ENCODE measurements at places on chromosomes 11 and 22. TPM values are rescaled to one million over a fixed set of nuclear protein-coding genes. Genes with fewer than 3 reads are reported as not detected.

GRCh38 chr11:59601788-59602187 is 13.8 kb downstream of the OSBP start:
- DNase-seq: no peak

DNA sequence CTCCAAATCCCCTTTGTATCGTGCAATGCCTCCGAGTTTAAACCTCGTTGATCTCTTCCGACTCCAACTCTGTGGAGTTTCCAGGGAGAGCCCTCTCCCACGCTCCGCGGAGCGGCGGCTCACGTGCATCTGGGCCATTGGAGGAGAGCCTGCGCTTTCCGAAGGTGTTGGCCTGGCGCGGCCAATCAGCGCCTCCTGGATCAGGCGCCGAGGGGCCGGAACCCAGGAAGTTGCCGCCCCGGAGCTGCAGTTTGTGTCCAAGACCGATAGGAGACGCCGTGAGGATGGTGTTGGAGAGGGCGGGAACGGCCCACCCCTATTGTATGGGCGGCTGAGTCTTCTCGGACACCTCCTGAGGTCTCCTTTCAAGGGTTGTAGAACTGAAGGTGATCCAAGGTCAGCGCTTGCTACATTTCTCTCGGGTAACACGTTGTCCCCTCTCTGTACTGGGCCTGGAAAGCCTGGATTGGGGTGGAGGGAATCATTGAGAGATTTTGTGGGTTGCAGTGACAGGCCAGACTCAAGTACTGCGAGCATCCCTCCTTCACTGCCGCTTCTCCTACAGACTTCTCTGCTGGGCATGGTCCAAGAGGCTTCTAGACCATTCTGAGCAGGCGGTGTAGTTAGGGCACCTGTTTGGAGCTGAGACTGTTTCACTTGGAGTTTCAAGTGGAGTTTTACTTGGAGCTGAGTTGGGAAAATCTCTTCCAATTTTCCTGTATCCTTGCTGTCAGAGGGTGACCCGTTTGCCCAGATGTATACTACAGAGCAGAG is 1.7 kb downstream of the ADAMTS15 start:
- no peak for DNase-seq

DNA sequence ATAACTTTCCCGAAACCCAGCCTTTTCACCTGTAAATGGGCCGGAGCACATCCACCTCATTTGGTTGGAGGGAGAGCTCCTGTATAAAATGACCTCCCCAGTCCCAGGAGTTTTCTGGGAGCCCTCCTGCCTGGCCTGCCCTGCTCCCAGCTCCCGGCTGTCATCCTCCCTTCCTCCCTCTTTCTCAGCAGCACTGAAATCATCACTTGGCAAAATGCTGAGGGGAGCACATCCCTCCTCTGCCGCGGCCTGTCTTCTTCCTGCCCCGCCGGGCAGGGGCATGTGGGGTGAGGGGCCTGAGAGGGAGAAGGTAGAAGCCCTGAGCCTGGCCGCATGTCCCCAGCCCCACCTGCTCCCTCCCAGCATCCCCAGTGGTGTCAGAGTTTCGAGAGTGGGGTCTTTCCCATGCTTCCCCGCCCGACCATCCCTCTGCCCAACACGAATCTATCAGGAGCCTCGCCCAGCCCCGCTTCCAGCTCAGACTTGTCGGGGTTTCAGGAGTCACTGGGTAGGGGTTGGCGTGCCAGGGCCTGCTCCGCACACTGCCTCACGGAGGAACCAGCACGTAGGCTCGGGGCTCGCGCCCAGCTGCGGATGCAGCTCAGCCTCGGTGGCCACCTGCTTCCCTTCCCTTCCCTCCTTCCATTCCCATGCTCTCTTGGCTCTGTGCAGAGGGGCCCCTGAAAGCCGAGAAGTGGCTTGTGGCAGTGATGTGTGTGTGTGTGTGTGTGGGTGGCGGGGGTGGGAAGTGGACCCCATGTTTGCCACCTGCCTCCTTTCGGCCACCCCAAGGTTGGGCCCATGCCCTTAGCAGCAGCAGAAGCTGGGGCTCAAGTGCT is 37.1 kb downstream of the NECTIN1 start:
- DNase-seq: no peak

- no peak for DNase-seq
Measured at GRCh38 chr11:103364687-103365086, 255.5 kb downstream of the DYNC2H1 start.

GRCh38 chr11:85680897-85681296 is 5.1 kb downstream of the CCDC89 start:
- DNase-seq: no peak

- no peak for DNase-seq
Measured at GRCh38 chr22:40294696-40295095, 51.6 kb upstream of the ADSL start.

- DNase-seq: no peak
Measured at GRCh38 chr11:123518496-123519054, 88.5 kb downstream of the GRAMD1B start.

GRCh38 chr22:49331223-49331815 is 496.4 kb downstream of the BRD1 start:
- no peak for DNase-seq

- DNase-seq: peak; percentile 8
Measured at GRCh38 chr11:77854838-77855237, 33.9 kb downstream of the AAMDC start.

GRCh38 chr22:43409800-43410199 is 2.0 kb upstream of the MPPED1 start:
- no peak for DNase-seq

Gene CD3D
- total RNA-seq: not detected

GRCh38 chr11:111680486-111681175 is 78.4 kb downstream of the SIK2 start:
- DNase-seq: no peak

DNA sequence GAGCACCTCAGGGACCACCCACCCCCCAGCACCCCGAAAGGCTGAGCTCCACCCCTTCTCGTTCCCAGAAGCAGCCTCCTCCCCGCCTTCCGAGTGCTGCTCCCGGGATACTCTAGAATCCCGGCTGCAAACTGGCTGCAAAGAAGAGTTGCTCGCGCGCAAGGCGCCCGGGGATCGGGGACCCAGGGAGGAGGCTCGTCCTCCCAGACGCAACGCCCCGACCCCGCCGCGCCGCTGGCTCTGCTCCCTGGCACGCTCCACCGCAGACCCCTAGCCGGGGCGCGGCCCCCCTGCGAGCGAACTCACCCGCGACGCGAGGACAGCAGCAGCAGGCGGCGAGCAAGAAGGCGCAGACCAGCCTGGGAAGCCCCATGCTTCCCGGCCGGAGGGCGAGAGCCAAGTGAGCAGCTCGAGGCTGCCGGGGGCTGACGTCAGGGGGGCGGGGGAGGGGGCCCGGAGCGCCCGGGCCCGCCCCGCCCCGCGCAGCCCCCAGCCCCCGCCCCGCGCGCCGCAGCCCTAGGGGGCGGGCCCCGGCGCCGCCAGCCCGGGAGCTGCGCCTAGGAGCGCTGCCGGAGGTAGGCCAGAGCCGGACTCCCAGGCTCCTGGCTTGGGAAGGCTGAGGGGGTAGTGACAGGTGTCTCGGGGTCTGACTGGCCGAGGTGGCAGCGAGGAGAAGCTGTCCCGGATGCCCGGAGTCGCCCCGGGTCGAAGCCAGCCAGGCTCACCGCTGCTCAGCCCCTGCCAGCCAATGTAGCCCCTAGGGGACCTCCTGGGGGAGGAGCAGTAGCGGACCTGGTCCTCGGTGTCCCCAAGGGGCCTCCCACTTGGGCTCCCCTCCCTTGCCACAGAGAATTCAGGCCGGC is at the start of gene MCAM:
Gene MCAM (minus strand): TSS at position 402 of the 863 bp plus-strand sequence. CDS start 29 bp downstream, at position 373.
- DNase-seq: no peak

DNA sequence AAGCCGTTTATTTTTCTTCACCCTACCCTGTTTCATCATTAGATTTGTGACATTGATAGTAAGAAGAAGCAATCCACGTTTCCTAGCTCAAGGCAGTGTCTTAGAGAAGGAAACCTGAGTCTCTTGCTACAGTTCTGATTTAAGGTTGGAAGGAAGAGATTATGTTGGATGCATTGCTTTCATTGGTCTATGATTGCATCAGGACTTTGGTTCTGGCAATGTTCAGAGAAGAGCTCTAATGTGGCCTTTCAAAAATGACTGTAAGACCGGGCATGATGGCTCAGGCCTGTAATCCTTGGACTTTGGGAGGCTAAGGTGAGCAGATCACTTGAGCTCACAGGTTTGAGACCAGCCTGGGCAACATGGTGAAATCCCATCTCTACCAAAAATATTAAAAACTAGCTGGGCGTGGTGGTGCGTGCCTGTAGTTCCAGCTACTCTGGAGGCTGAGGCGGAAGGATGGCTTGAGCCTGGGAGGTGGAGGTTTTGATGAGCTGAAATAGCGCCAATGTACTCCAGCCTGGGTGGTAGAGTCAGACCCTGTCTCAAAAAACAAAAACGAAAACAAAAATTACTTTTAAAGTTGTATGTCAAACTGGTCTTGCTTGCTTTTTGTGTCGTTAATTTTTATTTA is 4.1 kb downstream of the NUCB2 start:
- no peak for DNase-seq

- no peak for DNase-seq
Measured at GRCh38 chr11:61750631-61751273, 1.7 kb upstream of the MYRF start.

DNA sequence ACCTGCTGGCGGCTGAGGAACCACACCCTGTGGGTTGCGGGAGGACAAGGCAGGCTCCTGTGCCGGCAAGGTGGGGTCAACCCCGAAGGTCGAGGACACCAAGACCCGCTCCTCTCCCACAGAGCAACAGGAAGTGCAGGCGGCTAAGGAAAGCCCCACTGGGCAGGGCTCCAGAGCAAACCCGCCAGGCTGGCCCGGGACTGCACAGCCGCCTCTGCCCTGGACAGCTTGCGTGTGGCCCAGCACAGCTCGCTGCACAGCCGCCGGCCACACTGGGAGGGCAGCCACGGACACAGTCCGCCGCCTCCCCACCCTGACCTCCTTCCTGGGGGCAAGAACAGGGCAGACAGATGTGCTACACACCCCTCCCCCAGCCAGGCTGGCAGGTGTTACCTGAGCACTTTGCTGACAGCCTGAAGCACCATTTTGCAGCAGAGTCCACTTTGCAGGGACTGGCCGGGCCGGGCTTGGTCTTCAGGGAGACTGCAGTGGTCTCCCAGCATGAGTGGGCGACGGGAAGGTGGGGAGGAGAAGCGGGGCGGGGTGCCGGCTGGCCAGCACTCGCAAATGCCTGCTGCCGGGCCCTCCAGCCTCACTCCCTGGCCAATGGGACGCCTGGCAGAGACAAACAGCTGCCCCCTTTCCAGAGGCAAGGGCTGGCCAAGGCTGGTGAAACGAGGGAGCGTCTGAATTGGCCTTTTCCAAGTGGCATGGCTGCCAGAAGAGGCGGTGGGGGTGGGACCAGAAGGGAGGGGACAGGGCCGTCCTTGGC is at the start of gene MOB2:
Gene MOB2 (minus strand): TSS at position 726 of the 772 bp plus-strand sequence. CDS start 223 bp downstream, at position 503.
- no peak for DNase-seq

DNA sequence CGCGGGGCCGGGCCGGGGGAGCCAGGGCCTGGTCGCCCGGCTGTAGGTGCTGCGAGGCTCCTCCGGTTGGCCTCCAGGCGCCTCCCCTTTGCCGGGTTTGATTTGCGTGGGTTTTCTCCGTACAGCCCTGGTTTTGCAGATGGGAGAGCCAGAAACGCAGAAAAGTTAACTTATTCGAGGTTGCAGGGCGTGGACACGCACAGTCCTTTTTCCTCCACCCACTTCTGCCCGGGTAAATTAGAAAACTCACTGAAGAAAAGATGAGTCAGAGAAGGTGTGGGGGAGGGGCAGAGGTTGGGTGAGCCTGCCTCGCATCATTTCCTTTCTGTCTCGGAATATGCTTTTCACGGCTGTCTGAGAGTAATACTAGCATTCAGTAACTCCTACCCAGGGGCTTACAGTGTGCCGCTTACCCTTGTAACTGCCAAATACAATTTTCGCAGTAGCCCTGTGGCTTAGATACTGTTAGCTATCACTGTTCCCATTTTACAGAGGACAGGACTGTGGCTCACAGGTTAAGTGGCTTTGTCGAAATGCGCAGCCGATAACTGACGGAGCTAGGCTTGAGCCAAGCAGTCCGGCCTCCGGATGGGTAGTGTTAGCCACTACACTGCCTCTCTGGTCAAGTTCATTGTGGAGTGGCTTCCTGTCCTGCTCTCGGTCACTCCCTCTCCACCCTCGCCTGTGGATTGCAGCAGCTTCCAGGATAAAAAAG is 812 bp downstream of the FADD start:
- DNase-seq: peak; percentile 75

Gene YPEL4
- 0.55 TPM for total RNA-seq

DNA sequence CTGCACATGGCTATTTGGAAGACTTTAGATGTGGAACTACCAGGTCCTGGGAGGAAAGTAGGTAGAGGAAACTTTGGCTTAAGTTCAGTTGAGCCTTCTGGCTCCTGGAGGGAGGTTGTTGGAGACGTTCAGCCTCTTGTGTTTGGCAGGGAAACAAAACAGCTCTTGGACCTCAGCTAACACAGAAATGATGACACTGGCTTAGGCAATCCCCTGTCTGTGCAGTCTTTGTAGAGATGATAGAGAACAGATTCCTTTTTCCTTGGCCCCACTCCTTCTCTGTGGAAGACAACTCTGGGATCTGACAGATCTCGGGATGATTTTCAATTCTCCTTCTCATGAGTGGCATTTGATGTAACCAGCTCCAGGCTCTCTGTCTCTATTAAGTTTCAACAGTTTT is 428.5 kb downstream of the TMEM135 start:
- no peak for DNase-seq

Gene ABCC8
- total RNA-seq: not detected

Gene MYRF
- 1.1 TPM for total RNA-seq

DNA sequence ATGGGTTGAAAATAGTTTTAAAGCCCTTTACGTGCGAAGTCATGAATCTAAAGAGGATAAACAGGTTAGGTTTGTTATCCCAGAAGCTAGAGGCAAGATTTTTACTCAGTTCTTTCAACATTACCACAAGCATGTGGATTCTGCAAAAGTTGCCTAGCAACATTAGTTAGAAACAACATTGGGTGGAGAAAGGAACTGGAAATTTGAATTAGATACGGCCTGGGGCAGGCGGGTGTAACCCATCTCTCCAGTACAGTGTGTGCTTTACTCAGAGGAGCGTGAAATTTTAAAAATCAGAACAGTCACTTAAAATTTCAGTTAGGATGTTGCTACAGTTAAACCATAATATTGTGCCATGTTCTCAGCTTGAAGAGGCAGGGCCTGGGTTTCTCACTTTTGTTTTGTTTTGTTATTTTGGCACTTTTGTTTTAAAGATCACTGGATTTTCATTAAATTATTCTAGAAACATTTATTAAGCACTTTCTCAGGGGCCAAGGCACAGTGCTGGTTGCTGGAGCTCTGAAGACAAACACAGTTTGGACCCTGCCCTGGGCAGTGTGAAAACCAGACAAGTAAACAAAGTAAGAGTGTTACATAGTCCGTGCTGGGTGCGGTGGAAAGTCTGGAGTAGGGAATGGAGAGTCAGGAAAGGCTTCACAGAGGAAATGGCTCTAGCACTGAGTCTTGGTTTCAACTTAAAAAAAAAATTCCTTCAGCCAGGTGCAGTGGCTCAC is 4.4 kb upstream of the WEE1 start:
- DNase-seq: peak; percentile 63

DNA sequence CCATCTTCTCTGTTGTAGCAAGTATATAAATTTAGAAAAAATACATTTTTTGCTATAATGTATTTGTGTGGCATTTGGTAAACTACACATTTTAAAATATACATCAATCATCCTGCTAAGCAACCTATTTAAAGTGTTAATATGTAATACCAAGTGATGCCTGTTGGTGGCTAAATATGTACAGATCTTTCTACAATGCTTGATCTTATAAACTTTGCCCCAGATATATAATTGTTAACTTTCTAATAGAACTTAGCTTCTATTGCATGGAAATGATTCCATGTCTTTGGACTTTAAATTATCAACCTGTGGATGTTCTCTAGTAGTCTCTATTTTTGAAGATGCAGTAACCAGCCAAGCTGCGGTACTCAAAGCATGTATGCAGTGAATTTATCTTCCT is 1260.4 kb upstream of the RAG2 start:
- DNase-seq: no peak
